Activated gamma-delta T cell treated with Interleukin-2 at 50 U/mL for 16 hours (primary cell): ENCODE measurements at places on chromosomes 11 and 22.

DNA sequence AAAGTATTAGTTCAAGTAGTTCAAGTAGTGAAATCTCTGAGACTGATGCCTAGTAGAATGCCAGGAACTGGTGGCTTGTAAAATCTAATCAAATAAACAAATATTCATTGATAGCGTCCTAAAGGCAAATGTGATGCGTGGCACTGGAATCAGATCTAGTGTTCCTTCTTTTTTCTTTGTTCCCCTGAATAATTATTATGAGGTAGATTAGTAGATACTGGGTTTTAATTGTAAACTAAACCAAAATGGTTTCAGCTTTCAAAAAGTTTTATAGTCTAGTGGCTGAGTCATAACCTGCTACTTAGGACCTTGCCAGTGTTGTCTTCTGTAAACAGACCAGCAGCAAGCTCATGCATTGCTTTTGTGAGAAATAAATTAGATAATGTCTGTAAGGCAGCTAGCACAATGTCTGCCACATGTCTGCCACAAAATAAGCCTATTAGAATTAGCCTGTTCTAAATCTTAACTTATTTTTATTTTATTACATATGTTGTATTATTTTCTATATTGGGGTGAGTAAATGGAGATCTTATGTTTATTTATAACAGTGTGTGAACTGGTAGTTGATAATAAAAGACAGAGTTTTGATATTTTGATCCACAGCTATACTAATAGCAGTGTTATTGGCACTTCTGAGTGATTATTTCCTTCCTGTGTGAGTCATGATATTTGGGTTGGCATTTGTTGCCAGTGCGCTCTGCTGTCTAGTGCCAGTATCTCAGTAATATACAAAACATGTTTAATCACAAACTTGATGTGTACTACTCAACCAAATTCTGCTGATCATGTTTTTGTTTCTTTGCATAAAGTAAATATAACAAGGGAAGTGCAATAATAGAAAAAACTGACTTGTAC is 135.7 kb downstream of the TMEM135 start:
- no peak for DNase-seq

DNA sequence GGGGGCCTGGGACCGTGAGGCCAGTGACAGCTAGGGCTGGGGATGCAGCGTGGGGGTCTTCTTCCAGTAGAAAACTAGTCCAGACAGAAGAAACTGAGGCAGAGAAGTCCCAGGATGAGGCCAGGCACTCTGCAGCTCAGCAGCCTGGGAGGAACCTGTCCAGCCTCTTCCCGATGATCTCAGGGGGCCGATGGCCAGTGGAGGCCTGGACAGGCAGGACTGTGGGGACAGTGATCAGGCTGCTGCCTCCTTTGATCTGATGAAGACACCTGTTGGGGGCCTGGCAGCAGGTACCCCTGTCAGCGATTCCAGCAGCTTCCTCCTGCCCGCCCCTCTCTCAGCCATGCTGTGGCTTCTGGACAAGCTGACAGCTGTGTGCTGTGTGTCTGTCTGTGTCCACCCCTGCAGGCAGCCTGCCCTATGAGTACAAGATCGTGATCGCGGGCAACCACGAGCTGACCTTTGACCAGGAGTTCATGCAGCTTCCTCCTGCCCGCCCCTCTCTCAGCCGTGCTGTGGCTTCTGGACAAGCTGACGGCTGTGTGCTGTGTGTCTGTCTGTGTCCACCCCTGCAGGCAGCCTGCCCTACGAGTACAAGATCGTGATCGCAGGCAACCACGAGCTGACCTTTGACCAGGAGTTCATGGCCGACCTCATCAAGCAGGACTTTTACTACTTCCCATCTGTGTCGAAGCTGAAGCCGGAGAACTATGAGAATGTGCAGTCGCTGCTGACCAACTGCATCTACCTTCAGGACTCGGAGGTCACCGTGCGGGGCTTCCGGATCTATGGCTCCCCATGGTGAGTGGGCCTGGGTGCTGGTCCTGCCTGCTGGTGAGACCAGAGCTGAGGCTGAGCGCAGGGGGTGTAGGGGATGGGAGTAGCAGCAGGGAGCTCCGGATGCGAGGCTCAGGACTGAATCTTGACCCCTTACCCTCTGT is 62.6 kb downstream of the MPPED1 start:
- DNase-seq, result no peak

GRCh38 chr11:15139958-15140659 is 25.4 kb downstream of the INSC start:
- no peak for DNase-seq

DNA sequence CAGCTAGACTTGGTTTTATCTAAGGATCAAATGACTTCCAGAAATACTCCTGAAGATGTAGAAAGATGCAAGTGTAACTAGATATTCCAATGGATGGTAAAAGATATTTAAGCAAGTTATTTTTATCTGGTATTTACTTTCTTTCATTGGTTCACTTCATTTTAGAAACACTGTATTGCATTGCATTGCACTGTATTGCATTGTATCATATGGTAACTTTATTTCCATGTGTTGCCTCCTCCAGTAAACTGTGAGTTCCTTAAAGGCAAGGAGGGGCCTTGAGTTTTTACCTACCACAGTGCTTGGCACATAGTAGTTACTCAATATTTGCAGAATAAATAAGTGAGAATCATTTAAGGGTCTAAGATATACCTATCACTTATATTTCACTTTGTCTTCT is 31.8 kb upstream of the FLI1 start:
- DNase-seq, result no peak

GRCh38 chr11:73325036-73325981 is 17.2 kb downstream of the ARHGEF17 start:
- no peak for DNase-seq

GRCh38 chr11:116787786-116788486 is at the start of gene ZPR1:
Gene ZPR1, minus strand, starts transcription at chr11:116788023. Its CDS starts 33 bp downstream, at chr11:116787990.
- DNase-seq, result peak; percentile 82

DNA sequence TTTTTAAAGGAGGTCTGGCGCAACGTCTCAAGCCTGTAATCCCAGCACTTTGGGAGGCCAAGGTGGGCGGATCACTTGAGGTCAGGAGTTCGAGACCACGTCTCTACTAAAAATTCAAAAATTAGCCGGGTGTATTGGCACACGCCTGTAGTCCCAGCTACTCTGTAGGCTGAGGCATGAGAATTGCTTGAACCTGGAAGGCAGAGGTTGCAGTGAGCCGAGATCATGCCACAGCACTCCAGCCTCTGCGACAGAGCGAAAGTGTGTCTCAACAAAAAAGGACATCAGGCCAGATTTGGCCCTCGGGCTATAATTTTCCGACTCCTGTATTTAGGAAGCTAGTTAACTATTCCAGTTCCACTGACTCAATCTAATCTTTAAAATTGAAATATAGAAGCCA is 78.7 kb upstream of the SLC25A18 start:
- DNase-seq, result no peak

DNA sequence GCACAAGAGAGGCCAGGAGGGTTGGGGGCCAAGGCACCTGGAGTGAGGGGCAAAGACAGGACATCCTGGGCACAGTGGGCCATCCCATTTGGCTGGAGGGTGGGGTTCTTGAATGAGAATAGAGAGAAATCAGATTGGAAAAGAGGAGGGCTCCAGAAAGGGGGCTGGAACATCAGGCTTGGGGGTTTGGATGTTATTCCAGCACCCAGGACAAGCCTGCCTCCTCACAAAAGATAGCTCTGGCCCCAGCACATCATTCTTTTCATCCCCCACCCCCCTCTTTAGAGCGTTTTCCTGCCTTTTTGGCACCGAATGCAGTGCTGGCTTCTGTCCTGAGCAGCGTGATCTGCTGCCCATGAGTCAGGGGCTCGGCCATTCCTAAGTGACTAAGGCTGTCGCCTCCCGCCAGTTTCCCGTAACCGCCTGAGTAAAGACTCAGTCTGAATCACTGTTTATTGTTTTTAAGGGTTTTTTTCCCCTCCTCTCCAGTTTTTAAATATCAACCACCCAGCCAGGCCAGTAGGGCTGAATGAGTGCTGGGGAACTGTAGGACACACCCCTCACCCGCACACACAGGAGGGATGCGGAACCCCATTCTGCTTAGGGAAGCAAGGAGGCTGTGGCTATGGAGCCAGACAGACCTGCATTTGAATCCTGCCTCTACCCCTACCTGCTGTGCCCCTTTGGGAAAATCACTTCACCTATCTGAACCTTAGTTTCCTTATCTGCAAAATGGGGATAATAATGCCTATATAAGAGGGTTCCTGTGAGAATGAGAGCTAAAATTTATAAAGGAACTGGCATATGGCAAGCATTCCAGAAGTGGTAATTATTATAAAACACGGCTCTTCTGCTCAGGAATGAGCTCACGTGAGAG is 32.4 kb upstream of the NAV2 start:
- DNase-seq, result no peak

GRCh38 chr11:110035357-110035756 is 57.8 kb upstream of the ZC3H12C start:
- DNase-seq, result no peak

DNA sequence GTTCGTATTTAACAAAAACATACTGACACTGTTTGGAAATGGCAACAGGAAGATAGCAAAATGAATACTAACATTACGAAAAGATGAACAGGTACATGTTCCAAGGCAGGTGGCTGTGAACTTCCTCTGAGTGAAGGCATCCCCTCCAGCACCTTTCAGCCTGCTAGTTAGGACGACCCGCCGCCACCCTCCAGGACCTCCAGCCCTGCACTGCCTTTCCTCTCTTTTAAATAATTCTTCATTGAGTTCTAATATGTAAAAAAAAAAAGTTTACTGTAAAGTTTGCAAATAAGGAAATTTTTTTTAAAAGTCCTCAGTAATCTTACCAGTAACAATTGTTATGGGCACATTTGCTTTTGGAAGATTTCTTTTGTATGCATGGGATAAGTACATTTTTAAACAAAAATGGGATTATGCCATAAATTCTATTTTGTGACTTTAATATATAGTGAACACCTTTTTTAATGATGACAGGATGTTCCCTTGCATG is 6.0 kb downstream of the NEAT1 start:
- DNase-seq, result no peak

DNA sequence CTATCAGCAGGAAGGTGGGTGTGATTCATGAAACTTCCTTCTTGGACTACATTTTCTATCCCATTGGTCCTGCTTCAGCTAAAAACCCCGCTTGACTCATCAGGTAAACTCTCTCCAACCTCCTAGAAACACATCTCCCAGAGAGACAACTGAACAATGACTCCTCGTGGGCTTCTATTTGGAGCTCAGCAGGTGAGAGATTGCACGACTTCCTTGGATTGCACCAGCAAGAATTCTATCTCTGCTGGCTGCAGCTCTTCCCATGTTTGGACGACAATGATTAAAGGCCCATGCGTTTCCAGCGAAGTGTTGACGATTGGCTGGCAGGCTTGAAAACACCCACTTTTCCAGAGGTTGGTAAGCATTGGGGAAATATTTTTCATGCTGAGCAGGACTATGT is 216.1 kb upstream of the NTM start:
- no peak for DNase-seq

DNA sequence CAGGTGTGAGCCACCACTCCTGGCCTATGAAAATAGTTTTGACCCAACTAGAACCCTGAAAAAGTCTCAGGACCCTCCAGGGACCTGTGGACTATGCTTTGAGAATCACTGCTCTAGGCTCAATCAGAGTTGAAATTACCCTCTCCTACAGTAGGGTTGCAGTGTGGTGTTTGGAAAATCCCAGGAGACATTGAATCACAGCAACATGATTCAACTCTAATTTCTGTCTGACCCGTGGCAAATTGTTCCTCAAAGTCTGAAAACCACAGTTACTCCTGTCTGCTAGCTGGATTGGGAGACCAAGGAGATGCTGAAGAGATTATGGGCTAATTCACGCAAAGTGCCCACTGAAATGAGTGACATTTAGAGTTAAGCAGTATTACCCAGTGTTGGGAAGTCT is 5.4 kb upstream of the MTMR3 start:
- DNase-seq, result no peak

GRCh38 chr22:43951391-43951790 is 3.9 kb upstream of the SAMM50 start:
- no peak for DNase-seq

GRCh38 chr11:25065746-25066145 is 568.9 kb downstream of the LUZP2 start:
- no peak for DNase-seq

GRCh38 chr22:50701428-50702154 is 29.0 kb downstream of the SHANK3 start:
- no peak for DNase-seq

GRCh38 chr11:62574363-62575071 is 826 bp upstream of the EEF1G start:
- no peak for DNase-seq

DNA sequence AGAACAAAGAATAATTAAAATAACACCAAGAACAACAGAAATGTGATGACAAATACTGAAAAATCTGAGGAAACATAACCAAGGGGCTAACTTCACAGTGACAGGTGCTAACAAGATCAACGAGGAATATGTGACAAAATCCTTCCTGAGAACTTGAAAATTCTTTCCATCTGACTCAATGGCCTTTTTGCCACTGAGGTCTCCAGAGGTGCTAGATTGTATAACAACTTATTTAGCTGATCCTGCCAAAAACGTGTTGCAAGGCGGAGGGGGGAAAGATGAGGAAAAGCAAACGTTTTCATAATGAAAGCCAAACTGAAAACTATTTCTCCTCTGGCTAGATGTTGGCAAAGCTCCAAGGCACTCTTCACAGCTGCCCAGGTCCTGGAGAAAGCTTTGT is 364.5 kb downstream of the NTM start:
- DNase-seq, result no peak

DNA sequence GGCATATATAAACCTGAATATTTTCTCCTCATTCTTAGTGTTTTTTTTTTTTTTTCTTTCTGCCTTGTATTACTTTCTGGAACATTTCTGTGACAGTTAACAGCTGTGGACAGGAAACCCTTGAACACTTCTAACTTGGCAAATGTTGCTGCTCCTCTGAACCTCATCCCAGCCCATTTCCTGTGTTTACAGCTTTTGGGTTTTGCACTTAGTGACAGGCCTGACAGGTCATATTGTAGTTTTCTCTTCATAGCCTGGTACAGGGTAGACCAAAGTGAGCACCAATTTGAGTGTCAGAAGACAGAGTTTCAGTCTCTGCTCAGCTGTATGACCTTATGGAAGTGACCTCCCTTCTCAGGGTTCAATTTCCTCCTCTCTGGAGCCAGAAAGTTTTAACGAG is 91.6 kb downstream of the STIM1 start:
- peak; percentile 57 for DNase-seq

GRCh38 chr22:37591823-37592404 is 12.0 kb upstream of the LGALS2 start:
- no peak for DNase-seq

DNA sequence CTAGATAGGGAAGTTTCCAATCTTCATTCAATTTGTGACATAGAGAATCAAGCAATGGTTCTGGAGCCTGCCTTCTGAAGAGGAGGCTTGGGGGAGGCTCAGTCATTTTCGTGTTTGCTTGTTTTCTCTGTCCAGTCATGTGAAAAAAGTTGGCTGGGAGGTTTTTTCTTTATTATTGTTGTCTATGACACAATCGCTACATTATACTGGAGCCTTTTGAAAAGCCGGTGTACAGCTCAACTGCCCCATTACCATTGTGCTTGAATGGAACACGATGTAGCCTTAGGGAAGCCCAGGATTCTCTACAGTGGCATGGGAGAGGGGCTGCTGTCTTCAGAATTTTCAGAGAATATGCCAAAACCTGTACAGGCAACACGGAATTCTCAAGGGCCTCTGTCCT is 57.9 kb upstream of the NCAM1 start:
- no peak for DNase-seq
